ENCODE measurements at places on chromosomes 12 and 14. TPM values are rescaled to one million over a fixed set of nuclear protein-coding genes. Genes with fewer than 3 reads are reported as not detected.

The ADCY4 gene
- 16.6 TPM for polyA plus RNA-seq

The LMNTD1 gene
- polyA plus RNA-seq = not detected

The CLEC1B gene
- not detected for polyA plus RNA-seq

The SLC38A4 gene
- polyA plus RNA-seq = 6.2 TPM

The AGAP2 gene
- polyA plus RNA-seq = 9.0 TPM

The ACTN1 gene
- 49.6 TPM for polyA plus RNA-seq

The DCAF11 gene
- 35.8 TPM for polyA plus RNA-seq
